ENCODE measurements at places on chromosomes 7 and 10. TPM values are rescaled to one million over a fixed set of nuclear protein-coding genes. Genes with fewer than 3 reads are reported as not detected.

MBLAC1 gene
- total RNA-seq, result 4.7 TPM

IGF2BP3 gene
- 52.6 TPM for total RNA-seq

RABGEF1 gene
- 31.4 TPM for total RNA-seq

TCAF1 gene
- 36.8 TPM for total RNA-seq

DDC gene
- not detected for total RNA-seq

UCN3 gene
- not detected for total RNA-seq

ABCB4 gene
- 6.8 TPM for total RNA-seq

TSPAN33 gene
- 0.16 TPM for total RNA-seq

CYP2C19 gene
- total RNA-seq, result not detected

RSPH10B gene
- not detected for total RNA-seq

RBP3 gene
- not detected for total RNA-seq

MNX1 gene
- not detected for total RNA-seq

NRBF2 gene
- total RNA-seq, result 22.0 TPM

LLCFC1 gene
- total RNA-seq, result not detected
